ENCODE measurements at places on chromosomes 6 and 20.

DNA sequence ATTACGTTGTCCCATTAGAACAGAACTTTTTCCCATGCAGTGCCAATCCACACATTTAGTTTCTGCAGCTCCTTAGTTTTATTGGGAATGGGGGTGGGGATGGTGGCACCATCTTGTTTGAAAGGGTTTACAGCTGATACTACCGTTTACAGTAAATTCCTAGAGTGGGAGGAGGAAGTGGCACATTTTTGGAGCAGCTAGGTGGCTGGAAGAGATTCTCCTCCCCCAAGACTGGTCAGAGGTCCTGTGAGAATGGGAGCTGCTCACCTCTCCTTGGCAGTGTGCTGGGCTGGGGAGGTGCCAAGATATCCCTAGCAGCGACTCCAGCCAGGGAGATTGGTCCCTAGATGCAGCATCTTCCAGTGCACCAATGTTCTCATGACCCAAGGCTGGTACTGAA lies 12.4 kb upstream of the CCN6 start:
- no peak for DNase-seq

- DNase-seq: no peak
Measured at GRCh38 chr6:56037601-56038000, 162.2 kb upstream of the BMP5 start.

GRCh38 chr6:154258064-154258757 lies 98.4 kb downstream of the IPCEF1 start:
- DNase-seq: no peak

DNA sequence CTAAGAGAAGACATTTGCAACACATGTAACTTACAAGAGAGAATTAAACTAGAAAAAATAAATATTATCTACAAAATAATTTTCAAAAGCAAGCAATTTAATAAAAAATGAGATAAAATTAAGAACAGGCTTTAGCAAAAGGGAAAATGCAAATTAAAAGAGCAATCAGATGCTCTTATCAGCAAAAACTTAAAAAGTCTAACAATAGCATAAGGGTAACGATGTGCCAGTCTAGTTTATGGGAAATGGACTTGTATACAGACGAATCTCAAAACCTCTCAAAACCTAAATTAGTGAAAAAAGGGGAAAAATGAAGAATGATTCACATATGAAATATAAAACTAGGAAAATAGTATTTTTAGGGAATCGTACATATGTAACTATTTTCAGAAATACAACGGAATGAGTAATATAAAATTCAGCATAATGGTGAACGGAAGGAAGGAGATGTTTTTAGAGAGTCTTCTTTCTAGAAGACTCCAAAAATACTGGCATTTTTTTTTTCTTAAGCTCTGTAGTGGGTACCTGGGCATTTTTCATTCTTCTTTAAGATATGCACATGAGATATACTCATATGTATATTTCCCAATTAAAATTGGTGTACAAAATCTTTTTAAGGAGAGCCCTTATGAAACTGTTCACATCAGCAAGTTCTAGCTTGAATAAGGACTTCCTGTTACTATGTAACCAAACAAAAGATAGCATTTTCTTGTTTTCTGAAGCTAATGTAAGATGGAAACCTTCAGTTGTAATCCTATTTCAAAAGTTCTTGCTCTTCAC lies 927 bp upstream of the MANEA start:
- DNase-seq: peak; percentile 76

- no peak for DNase-seq
Measured at GRCh38 chr6:129493354-129493902, 216.5 kb downstream of the ARHGAP18 start.

DNA sequence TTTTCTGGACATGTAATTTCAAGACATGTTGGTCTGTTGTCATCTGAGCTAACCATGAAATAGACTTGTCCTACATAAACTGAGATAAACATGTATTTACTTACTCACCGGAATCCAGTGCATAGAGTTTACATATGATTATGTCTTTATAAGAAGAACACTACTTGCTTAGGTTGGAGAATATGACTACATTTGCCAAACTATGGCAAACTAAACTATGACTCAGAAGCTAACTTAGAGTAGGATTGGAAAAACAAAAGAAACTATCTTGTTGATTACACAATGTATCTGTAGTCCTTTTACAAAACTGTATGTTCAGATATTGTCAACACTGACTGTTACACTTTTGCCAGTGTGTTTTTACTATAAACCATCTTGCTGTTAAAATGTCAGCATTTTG lies 113.3 kb downstream of the CRYBG1 start:
- DNase-seq: no peak

All from Karpas-422 (cell line).